Peyer's patch (tissue), 4 donors: ENCODE measurements at places on chromosomes 7 and 10. TPM values are rescaled to one million over a fixed set of nuclear protein-coding genes. Genes with fewer than 3 reads are reported as not detected.

DNA sequence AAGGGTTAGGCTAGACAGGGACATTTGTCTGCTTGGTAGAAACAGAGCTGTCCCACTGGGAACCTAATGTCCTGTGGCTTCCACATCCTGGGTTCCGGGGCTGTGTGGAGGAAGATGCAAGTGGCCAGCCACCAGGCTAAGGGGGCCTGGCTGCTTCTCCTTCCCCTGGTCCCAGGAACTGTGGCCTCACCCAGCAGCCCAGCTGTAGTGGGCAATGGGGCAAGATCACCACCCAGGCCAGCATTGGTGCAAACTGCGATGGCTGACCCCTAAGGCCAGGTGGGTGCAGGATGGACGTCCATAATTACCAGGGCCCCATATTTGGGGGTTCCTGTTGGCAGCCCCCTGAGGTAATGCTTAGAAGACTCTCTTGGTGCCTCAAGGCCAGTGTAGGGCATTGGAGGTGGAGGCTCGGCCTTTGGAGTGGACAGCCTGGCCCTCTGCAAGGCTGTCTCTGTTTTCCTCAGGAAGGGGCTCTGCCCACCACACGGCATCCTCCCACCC lies 226.7 kb downstream of the TCF7L2 start:
- H3K27ac ChIP-seq = no peak overlapping the region
- no peak overlapping the region for H3K4me3 ChIP-seq
- H3K36me3 ChIP-seq = no peaks in the 10 kb centered on the region
- no peaks in the 10 kb centered on the region for H3K4me1 ChIP-seq

DNA sequence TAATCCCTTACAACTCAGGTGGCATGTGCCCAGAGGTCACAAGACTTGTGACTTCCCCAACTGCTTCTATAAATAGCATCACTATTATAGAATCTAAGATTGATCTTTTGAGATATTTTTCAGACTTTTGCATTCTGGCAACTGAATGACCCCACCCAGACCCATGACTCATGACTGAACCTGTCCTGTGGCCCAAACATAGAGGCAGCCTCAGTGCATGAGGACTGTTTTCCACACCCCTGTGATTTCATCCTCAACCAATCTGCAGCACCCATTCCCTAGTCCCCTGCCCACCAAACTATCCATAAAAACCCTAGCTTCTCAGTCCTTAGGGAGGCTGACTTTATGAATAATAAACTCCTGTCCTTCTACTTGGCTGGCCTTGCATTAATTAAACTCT lies 84.5 kb downstream of the MICU1 start:
- no peak for DNase-seq
- H3K36me3 ChIP-seq = no peaks in the 10 kb centered on the region
- no peaks in the 10 kb centered on the region for H3K4me1 ChIP-seq
- H3K27me3 ChIP-seq = no peaks in the 10 kb centered on the region
- H3K27ac ChIP-seq = no peak overlapping the region

GRCh38 chr7:130263130-130263529 lies 3.5 kb upstream of the CPA2 start:
- no peaks in the 10 kb centered on the region for H3K36me3 ChIP-seq
- H3K4me1 ChIP-seq = no peaks in the 10 kb centered on the region
- no peaks in the 10 kb centered on the region for H3K27me3 ChIP-seq

- DNase-seq = no peak
- no peak overlapping the region for H3K4me3 ChIP-seq
- H3K4me1 ChIP-seq = no peaks in the 10 kb centered on the region
- H3K27ac ChIP-seq = no peak overlapping the region
- no peaks in the 10 kb centered on the region for H3K36me3 ChIP-seq
These were observed 165.0 kb downstream of the SLIT1 start for GRCh38 chr10:97020452-97021400.

DNA sequence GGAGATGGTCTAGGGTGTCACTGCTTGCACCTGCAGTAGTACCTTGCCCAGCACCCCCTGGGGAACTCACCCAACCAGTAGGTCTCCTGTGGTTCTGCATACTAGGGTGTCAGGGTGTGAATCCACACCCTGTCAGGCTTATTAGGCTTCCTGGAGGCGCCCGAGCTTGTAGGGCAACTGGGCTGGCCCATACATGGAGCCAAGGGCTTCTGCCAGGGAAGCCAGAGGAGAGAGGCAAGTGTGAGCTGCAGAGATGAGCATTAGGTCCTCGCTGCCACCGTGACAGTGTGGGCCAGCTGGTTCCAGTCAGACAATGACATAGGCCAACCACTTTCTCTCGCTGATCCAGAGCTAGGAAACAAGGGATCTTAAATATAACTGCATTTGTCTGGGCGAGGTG lies 11.2 kb downstream of the MXI1 start:
- H3K27me3 ChIP-seq = no peaks in the 10 kb centered on the region
- H3K36me3 ChIP-seq = no peaks in the 10 kb centered on the region
- no peak overlapping the region for H3K27ac ChIP-seq
- no peak for DNase-seq
- H3K4me1 ChIP-seq = peaks cover 8% of the 10 kb centered on the region
- H3K4me3 ChIP-seq = no peak overlapping the region

GRCh38 chr10:125161707-125162119 lies 1.4 kb upstream of the CTBP2 start:
- H3K4me3 ChIP-seq = peak overlapping the region; percentile 91
- DNase-seq = no peak
- no peaks in the 10 kb centered on the region for H3K36me3 ChIP-seq
- H3K4me1 ChIP-seq = no peaks in the 10 kb centered on the region
- no peaks in the 10 kb centered on the region for H3K27me3 ChIP-seq
- H3K27ac ChIP-seq = peak overlapping the region; percentile 98

GRCh38 chr7:97005183-97006054 lies at the start of gene DLX6:
DLX6 (plus strand) TSS chr7:97005553; CDS start chr7:97005978, 425 bp downstream.
- H3K36me3 ChIP-seq = no peaks in the 10 kb centered on the region
- H3K27ac ChIP-seq = no peak within 1 kb of the TSS
- no peak within 1 kb of the TSS for H3K4me3 ChIP-seq

- peak; percentile 21 for DNase-seq
- no peak overlapping the region for H3K27ac ChIP-seq
- H3K27me3 ChIP-seq = no peaks in the 10 kb centered on the region
- H3K36me3 ChIP-seq = no peaks in the 10 kb centered on the region
- H3K4me1 ChIP-seq = no peaks in the 10 kb centered on the region
These were observed 44.8 kb upstream of the EMX2 start for GRCh38 chr10:117497736-117498135.

GRCh38 chr10:128026615-128027300 lies 99.5 kb downstream of the MKI67 start:
- no peak overlapping the region for H3K27ac ChIP-seq
- H3K4me1 ChIP-seq = no peaks in the 10 kb centered on the region
- DNase-seq = no peak
- H3K36me3 ChIP-seq = no peaks in the 10 kb centered on the region
- no peak overlapping the region for H3K4me3 ChIP-seq

DNA sequence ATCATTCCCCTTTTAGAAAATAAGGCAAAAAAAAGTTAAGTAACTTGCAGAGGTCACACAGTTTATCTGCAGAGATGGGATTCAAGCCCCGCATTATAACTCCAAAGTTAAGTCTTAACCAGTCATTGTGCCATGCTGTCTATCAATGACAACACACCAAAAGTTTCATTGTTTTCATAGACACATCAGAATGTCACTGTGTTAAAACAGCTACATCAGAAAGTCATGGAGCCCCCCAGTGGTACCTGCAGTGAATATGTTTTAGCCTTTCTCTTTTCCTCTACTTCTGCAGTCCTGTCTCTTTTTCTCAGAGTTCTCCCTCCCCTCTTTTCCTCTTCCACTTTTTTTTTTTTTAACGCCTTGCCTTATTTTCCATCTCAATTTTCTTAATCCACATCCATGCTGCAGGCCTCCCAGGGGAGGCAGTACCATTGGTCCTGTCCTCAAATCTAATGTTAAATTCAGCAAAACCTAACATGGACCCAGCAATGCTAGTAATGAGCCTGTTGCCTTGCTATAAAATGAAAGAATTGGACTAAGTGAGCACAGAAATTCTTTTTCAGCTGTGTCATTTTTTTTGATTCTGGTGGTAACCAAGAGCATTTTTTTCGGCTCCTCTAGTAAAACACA lies 3.8 kb upstream of the NRCAM start:
- H3K4me1 ChIP-seq = no peaks in the 10 kb centered on the region
- DNase-seq = no peak
- H3K4me3 ChIP-seq = no peak overlapping the region
- no peaks in the 10 kb centered on the region for H3K36me3 ChIP-seq

GRCh38 chr10:122267849-122268737 lies 3.0 kb upstream of the BTBD16 start:
- peaks cover 5% of the 10 kb centered on the region for H3K4me1 ChIP-seq
- H3K4me3 ChIP-seq = no peak overlapping the region
- no peaks in the 10 kb centered on the region for H3K36me3 ChIP-seq
- no peak for DNase-seq
- no peaks in the 10 kb centered on the region for H3K27me3 ChIP-seq
- no peak overlapping the region for H3K27ac ChIP-seq

DNA sequence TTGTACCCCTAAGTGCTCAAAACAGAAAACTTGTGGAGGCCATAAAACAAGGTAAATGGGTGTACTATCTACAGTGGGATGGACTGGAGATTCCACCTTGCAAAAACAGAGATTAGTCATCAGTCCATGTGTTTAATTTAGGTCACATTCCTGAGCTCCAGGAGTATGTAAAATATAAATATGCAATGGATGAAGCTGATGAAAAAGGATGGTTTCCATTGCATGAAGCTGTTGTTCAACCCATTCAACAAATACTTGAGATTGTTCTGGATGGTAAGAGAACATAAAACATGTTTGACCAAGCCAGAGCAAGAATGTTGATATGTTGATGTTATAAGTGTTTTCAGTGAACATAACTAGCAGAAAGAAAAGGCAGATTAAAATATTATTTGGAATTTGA lies 14.6 kb downstream of the ASB15 start:
- H3K27me3 ChIP-seq = no peaks in the 10 kb centered on the region
- no peak overlapping the region for H3K4me3 ChIP-seq
- no peaks in the 10 kb centered on the region for H3K36me3 ChIP-seq
- no peaks in the 10 kb centered on the region for H3K4me1 ChIP-seq
- H3K27ac ChIP-seq = no peak overlapping the region
- no peak for DNase-seq

DNA sequence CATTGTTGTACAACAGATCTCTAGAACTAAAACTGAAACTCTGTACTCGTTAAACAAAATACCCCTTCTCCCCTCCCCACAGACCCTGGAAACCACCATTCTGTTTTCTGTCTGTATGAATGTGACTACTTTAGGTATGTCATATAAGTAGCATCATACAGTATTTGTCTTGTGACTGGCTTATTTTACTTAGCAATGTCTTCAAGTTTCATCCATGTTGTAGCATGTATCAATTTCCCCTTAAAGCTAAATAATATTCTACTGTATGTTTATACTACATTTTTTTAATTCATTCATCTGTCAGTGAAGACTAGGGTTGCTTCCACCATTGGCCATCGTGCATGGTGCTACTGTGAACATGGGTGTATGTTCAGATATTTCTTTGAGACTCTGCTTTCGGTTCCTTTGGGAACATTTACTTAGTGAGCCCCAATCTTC lies 71.2 kb upstream of the RPA3 start:
- no peaks in the 10 kb centered on the region for H3K4me1 ChIP-seq
- H3K27me3 ChIP-seq = no peaks in the 10 kb centered on the region
- H3K27ac ChIP-seq = no peak overlapping the region
- H3K4me3 ChIP-seq = no peak overlapping the region
- no peaks in the 10 kb centered on the region for H3K36me3 ChIP-seq
- no peak for DNase-seq

DNA sequence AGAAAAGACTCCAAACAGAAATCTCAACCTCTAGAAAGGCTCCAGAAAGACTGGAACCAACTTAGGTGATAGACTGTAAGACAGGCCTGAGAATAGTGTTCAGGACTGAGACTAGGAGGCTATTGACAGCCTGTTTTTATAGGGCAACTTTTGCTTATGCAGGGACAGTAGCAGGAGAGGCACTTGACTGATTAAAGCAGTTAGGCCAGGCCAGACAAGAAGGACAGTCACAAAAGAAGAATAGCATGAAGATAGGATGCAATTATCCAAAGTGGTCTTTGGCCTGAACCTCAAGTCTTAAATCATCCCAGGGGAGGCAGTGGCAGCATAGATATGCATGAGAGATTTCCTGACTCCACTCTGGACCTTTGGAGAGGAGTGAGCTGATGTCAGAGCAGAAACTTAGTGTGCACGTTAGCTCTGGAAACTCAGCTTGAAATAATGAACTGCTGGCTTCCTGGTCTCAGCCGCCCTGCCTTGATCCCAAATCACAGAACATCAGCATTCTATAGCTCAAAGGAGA lies 290.6 kb downstream of the SORCS3 start:
- H3K4me1 ChIP-seq = no peaks in the 10 kb centered on the region
- H3K4me3 ChIP-seq = no peak overlapping the region
- no peak overlapping the region for H3K27ac ChIP-seq

DNA sequence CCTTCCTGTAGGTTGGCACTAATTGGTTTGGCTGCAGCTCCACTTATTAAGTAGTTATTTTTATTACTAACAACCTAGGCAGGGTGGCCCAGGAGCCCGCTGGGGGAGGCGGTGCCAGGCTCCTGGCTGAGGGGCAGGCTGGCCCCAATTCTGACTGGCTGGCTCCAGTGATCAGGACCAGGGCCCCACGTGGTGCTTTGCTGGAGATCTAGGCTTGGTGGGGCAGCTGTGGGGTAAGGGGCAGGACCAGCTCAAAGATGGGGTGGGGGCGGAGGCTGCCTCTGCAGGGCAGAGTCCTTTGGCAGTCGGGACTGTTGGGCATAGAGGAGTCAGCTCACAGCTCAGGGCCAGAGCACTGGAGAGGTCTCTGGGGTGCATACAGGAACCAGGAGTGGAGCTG lies 2.4 kb downstream of the ASL start:
- H3K27ac ChIP-seq = no peak overlapping the region
- peak overlapping the region; percentile 61 for H3K4me3 ChIP-seq
- H3K36me3 ChIP-seq = no peaks in the 10 kb centered on the region
- H3K27me3 ChIP-seq = no peaks in the 10 kb centered on the region

- H3K4me1 ChIP-seq = peaks cover 25% of the 10 kb centered on the region
- H3K27me3 ChIP-seq = peaks cover 41% of the 10 kb centered on the region
- no peak overlapping the region for H3K27ac ChIP-seq
- no peaks in the 10 kb centered on the region for H3K36me3 ChIP-seq
- no peak for DNase-seq
These were observed 10.5 kb downstream of the CALY start for GRCh38 chr10:133326223-133326551.

DNA sequence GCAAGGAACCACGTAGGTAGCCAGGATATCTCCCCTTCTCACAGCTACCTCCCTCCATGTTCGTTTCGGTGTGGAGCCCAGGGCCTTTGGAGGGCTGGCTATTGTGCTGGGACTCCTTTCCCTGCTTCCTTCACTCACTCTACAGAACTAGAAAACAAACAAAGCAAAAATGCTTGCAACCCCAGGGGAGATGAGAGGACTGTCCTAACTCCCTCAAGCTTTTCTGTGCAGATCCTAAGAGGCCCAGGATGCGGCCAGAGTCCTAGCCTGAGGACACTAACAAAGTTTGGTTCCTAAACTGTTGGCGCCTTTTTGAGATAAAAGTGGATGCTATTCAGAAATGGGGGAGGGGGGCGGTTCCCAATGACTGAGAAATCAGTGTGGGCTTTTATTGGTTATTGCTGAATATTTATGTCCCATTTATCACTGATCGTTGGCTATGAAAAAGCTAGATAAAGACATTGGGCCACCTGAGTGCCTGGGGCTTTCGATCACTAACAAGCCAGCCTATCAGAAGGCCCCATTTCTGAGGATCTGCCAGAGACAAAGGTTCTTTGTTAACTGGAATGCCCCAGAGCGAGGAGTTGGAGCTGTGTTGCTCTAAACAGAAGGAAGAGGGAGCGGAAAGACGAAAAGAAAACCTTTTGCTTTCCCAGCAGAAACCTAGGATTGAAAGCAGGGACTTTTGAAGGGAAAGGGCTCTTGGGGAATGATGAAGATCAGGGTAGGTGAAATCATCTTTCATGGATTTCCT lies 95.2 kb upstream of the EGR2 start:
- no peak for DNase-seq
- no peaks in the 10 kb centered on the region for H3K4me1 ChIP-seq
- H3K4me3 ChIP-seq = no peak overlapping the region

Gene ARMC10
- 16.5 TPM for total RNA-seq

Gene SH2D4B
- total RNA-seq = not detected

Gene EBF3
- total RNA-seq = not detected

Gene METTL27
- total RNA-seq = 20.4 TPM

Gene OR2A12
- not detected for total RNA-seq
